ENCODE measurements at places on chromosomes 11 and 22. TPM values are rescaled to one million over a fixed set of nuclear protein-coding genes. Genes with fewer than 3 reads are reported as not detected.

FGF19 gene
- total RNA-seq, result not detected

HTR3A gene
- total RNA-seq, result not detected

MGAT3 gene
- total RNA-seq, result 43.8 TPM

HMOX1 gene
- 87.0 TPM for total RNA-seq

PIK3IP1 gene
- total RNA-seq, result 19.8 TPM

DNA sequence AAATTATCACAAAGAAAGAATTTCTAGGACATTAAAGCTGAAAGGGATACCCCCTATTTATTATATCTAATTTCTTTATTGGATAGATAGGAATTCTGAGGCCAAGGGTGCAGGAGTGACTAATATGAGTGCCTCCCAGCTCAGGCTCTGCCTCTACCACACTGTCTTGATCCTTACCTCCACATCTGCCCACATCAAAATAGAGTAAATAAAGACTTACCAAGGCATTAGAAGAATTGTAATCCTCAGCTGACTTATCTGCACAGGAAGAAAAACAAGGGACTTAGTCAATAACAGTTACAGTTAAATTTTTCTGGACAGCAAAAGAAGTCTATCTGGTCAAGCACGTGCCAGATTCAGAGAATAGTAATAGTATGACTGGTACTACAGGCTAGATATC, 72.6 kb upstream of the GDPD4 start:
- no peak for DNase-seq

DNA sequence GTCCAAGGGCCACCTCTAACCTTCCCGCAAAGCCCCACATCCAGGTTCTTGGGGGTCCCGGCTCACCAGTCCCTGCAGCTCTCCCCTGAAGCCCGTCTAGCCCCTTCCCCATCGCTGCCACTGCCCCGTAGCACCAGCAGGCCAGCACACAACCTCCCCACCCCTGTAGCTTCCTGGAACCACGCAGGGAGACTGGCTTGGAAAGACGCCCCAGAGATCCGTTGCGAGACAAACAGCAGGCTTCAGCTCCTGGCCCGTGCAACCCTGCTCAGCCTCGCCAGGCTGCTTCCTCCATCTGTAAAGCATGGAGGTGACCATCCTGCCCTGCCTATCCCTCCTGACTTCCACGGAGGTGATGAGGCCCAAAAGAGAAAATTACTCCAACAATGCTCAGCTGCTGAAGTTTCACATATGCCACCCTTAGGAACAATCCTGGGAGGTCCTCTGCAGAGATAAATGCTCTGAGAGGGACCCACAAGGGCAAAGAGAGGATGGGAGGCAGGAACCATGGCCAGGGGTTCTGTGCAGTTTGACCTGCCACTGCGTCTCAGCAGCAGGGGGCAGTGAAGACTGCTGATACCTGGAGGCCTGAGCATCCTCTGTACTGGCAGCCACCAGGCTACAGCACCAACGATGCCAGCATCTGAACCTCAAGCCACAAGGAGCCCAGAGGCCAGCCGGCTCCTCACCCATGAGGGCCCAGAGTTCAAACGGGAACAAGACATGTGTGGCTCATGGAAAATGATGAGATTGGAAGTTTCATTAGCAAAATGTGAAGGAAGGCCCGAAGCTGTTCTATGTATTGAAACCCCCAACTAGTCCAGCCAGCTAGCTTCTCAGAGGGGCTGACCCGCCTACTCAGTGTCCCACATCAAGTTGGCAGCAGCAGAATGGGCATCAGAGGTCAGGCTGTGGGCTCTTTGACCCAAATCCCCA, 16.1 kb downstream of the DGCR2 start:
- peak; percentile 75 for DNase-seq

DNA sequence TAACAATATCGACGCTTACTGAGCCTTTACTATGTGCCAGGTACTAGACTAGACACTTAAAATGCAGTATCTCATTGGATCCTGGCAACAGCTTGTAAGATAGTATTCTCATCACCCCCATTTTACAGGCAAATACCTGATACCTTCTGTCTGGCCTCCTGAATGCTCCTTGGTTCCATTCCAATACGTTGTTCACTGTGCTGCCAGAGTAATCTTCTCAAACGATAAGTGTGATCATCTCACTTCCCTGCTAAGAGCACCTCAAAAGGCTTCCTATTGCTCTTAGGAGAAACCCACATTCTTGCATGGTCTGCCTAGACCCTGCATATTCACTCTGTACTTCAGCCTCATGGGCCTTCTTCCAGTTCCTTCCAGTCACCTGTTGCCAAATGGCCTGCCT, 1.3 kb upstream of the NRIP3 start:
- DNase-seq, result no peak

DNA sequence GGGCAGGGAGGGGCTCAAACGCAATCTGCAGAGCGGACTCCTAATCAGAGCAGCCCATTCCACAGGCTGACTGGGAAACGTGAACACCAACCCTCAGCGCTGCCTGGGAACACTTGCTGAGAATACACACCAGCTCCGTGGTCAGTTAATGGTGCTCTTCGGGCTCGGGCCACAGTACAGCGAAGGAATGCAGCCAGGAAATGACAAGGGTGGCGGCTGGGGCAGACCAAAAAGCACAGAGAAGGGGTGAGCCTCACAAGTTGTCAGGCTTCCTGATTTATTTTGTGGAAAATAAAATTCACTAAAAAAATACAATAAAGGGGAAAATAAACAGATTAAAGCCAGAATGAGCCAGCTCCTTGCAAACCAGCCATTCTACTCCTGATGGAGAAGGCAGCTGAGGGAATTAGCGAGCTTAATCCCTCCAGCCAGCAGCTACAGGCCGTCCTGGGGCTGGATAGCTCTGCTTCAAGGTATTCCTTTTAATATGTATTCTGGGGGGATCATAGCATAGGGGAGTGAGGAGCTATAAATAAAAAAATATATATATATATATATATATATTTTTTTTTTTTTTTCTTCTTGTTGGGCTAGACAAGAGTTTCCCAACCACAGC, 165.5 kb upstream of the NTM start:
- DNase-seq, result no peak

DNA sequence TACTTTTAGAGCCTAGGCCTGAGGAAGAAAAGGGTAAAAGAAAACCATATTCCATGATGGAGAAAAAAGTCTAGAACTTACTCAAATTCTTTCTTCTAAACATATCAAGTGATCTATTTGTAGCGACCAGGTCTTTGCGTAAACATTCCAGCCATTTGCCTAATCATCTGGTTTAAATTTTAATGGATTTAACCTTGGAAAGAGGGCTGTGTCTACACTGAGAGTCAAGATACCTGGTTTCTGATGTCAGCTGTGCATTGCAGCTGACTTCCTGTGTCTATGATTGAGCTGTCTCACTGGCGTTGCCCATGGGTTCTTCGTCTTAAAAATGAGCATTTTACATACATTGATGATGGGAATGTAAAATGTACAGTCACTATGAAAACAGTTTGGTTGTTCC, 10.0 kb upstream of the TMEM123 start:
- no peak for DNase-seq

GRCh38 chr11:132288036-132288435, 917.6 kb downstream of the NTM start:
- DNase-seq, result no peak

- DNase-seq, result no peak
Measured at GRCh38 chr22:30240541-30241417, 5.8 kb downstream of the LIF start.
